Myometrial cell (primary cell): ENCODE measurements at places on chromosomes 1 and 21. TPM values are rescaled to one million over a fixed set of nuclear protein-coding genes. Genes with fewer than 3 reads are reported as not detected.

Gene C1orf94
- not detected in 2 replicates for total RNA-seq

Gene TMCO4
- total RNA-seq = 12.1 and 15.1 TPM in 2 replicates

Gene F13B
- total RNA-seq = not detected in 2 replicates

Gene KIAA1614
- 7.3 and 8.4 TPM in 2 replicates for total RNA-seq

Gene E2F2
- 0.53 and 0.86 TPM in 2 replicates for total RNA-seq

Gene KRTAP7-1
- total RNA-seq = not detected in 2 replicates

Gene SLC16A4
- total RNA-seq = 37.5 and 44.3 TPM in 2 replicates

Gene PLEKHG5
- total RNA-seq = 8.5 and 8.9 TPM in 2 replicates

Gene RPTN
- not detected in 2 replicates for total RNA-seq

Gene GPR89B
- total RNA-seq = 11.5 and 23.4 TPM in 2 replicates

Gene KCND3
- not detected in 2 replicates for total RNA-seq

Gene VANGL2
- not detected in 2 replicates for total RNA-seq

Gene CR1L
- total RNA-seq = not detected in 2 replicates

Gene TMPRSS15
- not detected in 2 replicates for total RNA-seq

Gene TRIM62
- total RNA-seq = 3.4 and 3.7 TPM in 2 replicates

Gene GNB1
- total RNA-seq = 135 and 138 TPM in 2 replicates

Gene USP33
- 35.5 and 44.0 TPM in 2 replicates for total RNA-seq

Gene OR2G3
- not detected in 2 replicates for total RNA-seq

Gene ARHGEF19
- 7.8 and 14.7 TPM in 2 replicates for total RNA-seq

Gene SMIM12
- total RNA-seq = 25.1 and 31.9 TPM in 2 replicates

Gene CHI3L2
- 0.53 TPM in 1 of 2 replicates, not detected in the other for total RNA-seq

Gene SETDB1
- 15.1 and 16.7 TPM in 2 replicates for total RNA-seq
